ENCODE measurements at places on chromosomes 2 and 18.

DNA sequence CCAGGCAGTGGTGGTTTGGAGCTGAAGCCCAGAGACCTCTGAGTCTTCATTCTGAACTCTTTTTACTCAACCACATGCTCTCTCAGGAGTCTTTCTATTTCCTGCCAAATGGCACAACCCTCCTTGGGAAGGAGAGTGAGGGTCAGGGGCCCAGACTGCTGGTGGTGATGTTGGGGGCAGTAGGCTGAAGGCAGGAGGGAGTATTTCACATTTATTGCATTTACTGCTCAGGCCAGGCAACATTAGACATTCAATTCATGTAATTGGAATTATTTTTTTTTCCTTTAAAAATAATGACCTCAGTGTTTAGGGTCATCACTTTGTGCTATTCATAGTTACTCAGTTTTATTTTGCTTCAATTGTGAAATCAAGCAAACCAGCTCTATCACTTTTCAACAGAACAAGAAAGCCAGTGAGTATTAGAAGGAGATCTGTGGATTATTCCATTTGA is 311.3 kb upstream of the NT5C1B start:
- no peak for DNase-seq

DNA sequence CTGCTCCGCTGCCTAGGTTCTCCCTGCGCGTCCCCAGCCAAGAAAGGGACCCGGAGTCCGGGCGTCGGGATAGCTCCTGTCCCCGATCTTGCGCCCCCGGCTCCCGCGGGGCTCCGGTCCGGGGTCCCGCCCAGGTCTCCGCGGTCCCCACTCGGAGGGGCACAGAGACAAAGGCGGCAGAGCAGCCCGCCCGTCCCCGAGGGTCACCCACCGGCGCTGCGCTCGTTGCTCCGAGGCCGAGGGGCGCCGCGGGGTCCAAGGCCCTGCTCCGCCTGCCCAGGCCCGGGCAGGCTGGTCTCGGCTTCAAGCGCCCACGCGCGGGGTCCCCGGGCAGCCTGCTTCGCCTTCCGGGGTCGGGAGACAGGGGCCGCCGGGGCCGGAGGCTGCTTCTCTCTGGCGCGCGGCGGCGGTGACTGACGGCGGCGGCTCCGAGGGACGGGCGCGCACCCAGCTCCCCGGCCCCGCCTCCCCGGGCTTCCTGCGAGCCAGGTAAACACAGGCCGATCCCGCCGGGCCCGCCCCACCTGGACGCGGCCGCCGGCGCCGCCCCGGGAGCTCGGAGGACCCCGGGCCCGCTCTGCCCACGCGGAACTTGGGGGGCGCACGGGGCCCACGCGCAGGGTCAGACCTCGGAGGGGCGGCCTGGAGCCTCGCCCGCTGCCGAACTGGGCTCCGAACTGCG is at the start of gene MBP:
TSS of gene MBP (minus strand) at position 415 of the 682 bp plus-strand sequence. CDS start 27,522 bp downstream, outside the sequence.
- DNase-seq, result peak; percentile 53

DNA sequence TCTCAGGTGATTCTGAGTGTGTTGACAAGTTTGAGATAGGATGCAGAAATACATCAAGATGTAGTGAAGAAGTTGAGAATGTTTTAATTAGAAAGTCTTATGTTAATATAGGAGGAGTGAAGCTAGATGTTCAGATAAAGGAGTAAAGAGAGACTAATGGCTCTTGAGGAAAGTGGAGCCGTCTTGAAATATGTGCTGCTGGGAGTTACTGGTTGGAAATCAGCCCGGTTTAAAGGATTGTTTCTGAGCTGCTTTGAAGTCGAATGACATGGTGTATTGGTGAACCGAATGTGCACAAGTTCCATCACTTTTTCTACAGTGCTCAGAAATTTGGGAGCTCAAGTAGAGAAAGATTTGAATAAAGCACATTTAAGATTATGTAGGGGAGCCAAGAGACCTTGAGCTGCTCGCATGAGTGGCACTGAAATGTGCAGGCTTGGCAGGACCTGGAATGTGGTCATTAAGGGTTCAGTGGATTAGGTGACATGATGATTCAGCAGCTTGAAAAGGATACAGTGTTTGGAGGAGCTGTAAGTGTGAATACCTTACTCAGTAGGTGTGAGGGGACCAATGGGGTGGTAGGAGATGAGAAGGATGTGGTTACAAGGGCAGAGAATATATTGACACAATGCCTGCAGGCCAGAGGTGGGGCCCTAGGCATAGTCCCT is 68.6 kb downstream of the CAB39 start:
- no peak for DNase-seq

DNA sequence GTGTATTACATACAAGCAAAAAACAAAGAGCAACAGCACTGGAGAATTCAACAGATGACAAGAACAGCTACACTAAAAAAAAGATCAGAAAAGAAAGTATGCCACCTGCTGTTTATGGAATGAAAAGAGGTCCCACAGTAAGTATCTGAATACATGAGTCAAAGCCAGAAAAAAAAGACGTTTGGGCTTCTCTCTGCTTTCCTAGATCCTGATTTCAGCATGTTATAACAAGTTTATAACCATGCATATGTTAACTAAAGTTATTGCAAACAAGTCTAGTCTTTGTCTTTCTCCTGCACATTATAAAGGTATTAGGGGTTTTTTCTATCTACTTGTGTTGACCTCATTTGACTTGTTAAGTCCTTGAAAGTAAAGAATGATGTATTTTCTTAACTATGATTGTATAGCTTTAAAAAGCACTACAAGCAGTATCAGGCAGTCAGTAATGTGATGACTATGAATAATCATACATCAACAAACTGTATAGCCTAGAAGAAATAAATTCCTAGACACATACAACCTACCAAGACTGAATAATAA is 108.5 kb upstream of the COL5A2 start:
- no peak for DNase-seq

DNA sequence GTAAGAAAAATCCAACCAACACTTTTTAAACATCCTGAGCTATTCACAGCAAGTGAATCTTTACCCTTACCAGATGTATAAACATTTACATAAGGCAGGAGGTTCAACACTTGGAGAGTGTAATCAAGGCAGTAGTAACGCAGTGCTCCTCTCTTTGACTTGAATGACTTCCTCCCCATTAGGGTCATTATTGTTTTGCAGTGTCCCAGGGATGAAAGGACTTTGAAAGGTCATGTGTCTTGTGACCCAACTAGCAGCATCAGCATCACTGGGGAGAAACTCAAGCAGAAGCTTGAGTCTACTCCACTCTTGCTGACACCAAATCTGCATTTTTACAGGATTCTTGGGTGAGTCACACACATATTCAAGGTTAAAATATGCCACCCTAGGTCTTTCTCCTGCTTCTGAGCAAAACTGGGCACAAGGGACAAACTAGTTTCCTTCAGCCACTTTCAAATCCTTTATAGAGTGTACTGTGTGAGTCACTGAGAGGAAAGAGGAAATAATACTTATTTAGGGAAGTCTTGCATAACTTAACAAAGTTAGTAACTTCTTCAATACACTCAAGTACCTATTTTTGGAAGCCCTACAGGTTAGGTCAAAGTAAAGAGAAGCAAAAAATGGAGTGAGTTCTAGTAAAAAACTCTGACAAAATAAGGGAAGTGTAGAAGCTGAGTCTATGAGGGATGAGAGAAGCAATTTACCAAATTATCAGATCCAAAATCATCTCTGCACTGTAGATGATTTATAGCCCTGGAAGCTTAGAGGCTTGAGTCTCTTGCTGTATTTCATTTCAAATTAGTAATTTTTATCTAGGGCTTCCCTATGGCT is 51.0 kb upstream of the EML4 start:
- no peak for DNase-seq

GRCh38 chr2:204033611-204034495 is 97.3 kb downstream of the ICOS start:
- no peak for DNase-seq

DNA sequence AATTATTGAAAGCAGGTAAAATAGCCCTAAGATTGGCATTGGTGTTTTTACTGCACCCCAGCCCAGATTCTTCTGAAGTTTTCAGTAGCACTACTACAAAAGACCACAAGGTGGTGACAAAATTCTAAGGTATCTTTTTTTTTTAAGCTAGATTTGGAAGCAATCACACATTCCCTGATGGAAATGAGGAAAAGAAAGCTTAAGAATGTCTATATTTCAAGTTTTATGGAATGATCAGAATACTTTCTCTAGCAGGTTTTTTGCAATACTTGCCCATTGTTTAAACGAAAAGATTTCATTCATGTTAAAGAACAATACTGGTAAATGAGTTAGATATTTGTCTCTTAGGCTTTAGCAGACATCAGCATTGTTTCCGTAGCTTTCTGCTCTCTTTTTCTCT is 32.1 kb upstream of the ZNF638 start:
- DNase-seq, result no peak

- no peak for DNase-seq
These were observed 65.6 kb downstream of the MYCN start for GRCh38 chr2:16005816-16006536.

- no peak for DNase-seq
These were observed 20.1 kb upstream of the TEX51 start for GRCh38 chr2:126878601-126879000.

DNA sequence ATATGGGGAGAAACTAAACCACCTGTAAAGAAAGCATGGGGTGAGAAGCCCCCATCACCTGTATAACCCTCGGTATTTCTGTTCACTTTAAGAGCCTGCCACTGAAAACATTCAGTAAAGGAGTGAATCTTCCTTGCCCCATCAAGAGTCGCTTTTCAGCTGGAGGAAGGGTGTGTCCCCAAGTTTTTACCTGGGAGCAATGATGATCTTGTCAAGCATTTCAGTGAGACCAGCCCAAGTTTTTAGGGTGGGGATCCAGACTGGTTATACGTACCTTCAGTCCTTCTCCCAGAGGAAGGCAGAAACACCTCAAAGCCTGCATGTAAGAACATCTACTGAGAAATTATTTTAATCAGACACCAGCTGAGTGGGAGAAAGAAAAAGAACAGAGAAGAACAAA is at the start of gene DSG1:
TSS of gene DSG1 (plus strand) at position 301 of the 400 bp plus-strand sequence. CDS start 141 bp downstream, outside the sequence.
- DNase-seq, result no peak

GRCh38 chr18:55585920-55586561 is 2.0 kb downstream of the TCF4 start:
- DNase-seq, result no peak

- no peak for DNase-seq
These were observed 184.7 kb downstream of the HDAC4 start for GRCh38 chr2:239215988-239216613.

DNA sequence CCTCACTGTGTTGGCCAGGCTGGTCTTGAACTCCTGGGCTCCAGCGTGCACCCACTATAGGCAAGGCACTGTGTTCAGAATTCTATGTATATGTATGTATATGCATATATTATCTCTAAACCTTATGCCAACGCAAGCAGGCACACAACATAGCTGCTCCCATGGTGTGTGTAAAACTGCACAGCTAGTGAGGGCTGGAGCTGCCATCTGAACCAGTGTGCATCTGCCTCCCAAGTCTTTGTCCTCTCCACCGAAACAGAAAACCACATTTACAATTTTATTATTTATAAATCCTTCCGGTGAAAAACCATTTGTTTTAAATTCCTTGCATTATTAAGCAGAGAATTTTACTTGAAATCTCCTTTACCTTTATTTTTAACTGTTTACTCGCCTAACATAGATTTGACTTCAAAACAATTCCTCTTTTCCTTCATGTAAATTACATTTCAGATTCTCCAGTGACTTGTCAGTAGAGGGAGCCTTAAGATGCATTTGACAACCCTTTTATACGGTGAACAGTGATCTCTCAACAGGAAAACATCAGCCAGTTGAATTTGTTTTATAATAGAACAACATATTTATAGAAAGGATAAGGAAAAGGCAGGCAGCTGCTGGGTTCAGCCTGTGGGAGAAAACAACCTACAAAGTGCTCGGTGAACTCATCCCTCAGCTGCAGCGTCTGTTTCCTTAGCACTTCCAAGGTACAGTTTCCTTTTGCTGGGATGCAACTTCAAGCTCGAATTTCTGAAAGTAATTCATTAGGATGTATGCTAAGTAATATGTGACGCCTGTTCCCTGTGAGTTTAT is 101.2 kb downstream of the MYT1L start:
- DNase-seq, result no peak

- DNase-seq, result no peak
These were observed 80.3 kb downstream of the INSIG2 start for GRCh38 chr2:118168615-118169014.

Data from stimulated activated CD8-positive, alpha-beta memory T cell treated with anti-CD3 and anti-CD28 coated beads, Interleukin-2, amount 100 ng/mL, for 1 hour (primary cell).